Activated T-cell treated with anti-CD3 and anti-CD28 coated beads, Interleukin-2, amount 50 U/mL, for 72 hours (primary cell): ENCODE measurements at places on chromosomes 3 and 15. TPM values are rescaled to one million over a fixed set of nuclear protein-coding genes. Genes with fewer than 3 reads are reported as not detected.

DNA sequence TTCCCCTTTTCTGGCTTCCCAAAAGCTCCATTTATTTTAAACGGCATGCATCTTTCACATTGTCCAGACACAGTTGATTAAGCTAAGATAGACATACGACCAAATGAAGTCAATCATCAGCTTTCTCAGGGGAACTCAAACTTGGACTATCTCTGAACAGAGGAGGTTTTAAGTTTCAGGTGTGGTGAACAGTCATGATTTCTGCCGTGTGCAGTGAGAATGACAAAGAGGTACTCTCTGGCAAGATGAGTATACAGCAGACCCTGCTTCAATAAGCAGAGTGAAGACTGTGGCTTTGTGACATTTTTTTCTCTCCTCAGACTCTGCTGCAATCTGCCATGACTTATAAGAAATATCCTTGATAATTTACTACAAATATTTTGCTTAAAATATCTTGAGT is 307.7 kb downstream of the CNTN6 start:
- no peak overlapping the region for H3K4me3 ChIP-seq
- no peak overlapping the region for H3K27ac ChIP-seq
- H3K4me1 ChIP-seq, result no peaks in the 10 kb centered on the region
- H3K27me3 ChIP-seq, result no peaks in the 10 kb centered on the region
- no peak for DNase-seq

IL16 gene
- 63.2 TPM for total RNA-seq

FURIN gene
- 721 TPM for total RNA-seq

TEX9 gene
- total RNA-seq, result 2.6 TPM

DNA sequence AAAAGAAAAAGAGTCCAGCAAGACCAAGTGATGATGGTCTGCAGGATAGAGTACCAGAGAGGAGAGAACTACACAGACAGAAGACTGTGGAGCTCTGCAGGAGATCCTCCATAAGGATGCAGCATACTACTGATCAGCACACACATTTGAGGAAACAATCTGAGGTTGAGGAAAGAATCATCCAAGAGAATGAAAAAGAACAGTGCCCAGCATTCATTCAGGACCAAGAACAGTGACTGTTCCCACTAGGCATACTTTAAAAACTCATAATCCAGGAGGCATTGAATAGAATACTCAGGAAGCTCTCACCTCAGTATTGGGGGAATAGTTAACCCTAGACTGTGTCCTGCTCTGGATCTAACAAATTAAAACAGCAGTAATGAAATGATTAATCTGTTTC is 54.9 kb downstream of the THSD4 start:
- no peak overlapping the region for H3K27ac ChIP-seq
- no peak for DNase-seq
- H3K36me3 ChIP-seq, result peaks cover 6% of the 10 kb centered on the region

GOLIM4 gene
- 3.3 TPM for total RNA-seq

- no peaks in the 10 kb centered on the region for H3K36me3 ChIP-seq
- H3K4me3 ChIP-seq, result no peak overlapping the region
- peaks cover 4% of the 10 kb centered on the region for H3K4me1 ChIP-seq
- no peak overlapping the region for H3K27ac ChIP-seq
These were observed 31.9 kb upstream of the SPRED1 start for GRCh38 chr15:38220606-38221273.

ADPRH gene
- total RNA-seq, result 6.3 TPM
